ENCODE measurements at places on chromosomes 5 and 9.

DNA sequence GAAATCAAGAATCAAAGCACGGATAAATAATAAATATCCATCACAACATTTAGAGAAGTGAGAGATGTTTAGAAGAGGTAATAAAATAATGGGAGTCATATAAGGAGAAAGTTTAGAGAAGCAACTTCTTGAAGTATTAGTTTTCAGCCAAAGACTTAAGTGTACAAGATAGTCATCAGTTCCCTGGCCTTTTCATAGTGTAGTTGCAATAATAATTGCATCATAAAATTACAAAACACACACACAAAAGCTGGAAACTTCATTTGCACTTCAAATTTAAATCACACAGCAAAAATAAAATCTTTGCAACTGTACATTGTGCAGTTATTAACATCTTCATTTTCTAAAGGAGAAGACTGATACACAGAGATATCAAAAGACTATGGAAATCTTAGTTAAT lies 319.1 kb upstream of the RGMB start:
- H3K27ac ChIP-seq: no peak overlapping the region
- no peaks in the 10 kb centered on the region for H3K36me3 ChIP-seq
- no peak overlapping the region for H3K4me3 ChIP-seq
- no peak for DNase-seq
- no peaks in the 10 kb centered on the region for H3K4me1 ChIP-seq

DNA sequence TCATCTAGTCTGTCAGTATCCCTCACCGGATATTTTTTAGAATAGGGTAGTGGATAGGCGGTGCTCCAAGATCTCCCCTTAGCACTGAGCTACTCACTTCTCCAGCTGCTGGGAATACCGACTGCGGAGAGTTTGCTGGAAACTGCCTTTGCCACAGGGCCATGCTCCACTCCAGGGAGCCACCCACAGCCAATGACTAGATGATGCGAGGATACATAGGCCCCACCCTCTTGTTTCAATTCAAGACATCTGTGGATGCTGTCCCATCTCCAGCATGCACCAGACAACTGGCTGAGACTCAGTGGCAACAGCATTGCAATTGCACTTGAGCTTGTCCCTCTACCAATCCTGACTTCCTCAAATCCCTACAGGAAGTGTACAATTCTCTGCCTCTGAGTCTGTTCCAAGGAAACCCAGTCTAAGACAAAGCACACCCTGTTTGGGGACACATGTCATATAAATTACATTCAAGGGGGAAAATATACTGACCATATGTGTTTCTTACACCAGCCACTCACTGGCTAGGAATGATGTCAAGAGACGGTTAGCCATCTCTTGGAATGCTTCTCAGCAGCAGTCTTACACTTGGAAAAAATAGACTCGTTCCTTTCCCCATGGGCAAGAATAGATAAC lies 312.6 kb upstream of the KIF2A start:
- H3K27me3 ChIP-seq: peaks cover 1% of the 10 kb centered on the region
- H3K4me1 ChIP-seq: no peaks in the 10 kb centered on the region
- DNase-seq: no peak
- H3K36me3 ChIP-seq: no peaks in the 10 kb centered on the region

- H3K27me3 ChIP-seq: peaks cover 8% of the 10 kb centered on the region
- no peak overlapping the region for H3K27ac ChIP-seq
- DNase-seq: no peak
- H3K4me1 ChIP-seq: no peaks in the 10 kb centered on the region
- no peaks in the 10 kb centered on the region for H3K36me3 ChIP-seq
Observed at GRCh38 chr5:115988002-115988401, 25.7 kb downstream of the LVRN start.

DNA sequence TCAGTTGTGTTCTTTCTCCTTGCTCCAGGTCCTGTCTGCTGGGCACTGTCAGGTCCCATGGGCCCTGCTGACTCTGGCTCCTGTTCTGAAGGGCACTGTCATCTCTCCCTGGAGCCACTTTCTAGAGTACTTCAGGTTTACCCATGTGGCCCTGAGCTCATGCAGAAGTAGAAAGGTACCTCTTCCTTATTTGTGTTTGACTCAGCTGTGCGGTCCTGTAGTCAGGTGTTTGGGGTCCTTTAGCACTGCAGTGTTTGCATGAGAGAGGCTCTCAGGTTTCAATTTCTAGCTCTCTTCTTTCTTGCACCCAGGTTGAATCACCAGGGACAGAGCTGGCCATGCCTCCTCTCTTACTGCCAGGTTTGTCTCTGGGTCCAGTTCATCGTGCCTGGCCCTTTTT lies 71.5 kb downstream of the HSPA4 start:
- H3K4me3 ChIP-seq: no peak overlapping the region
- no peaks in the 10 kb centered on the region for H3K36me3 ChIP-seq

- peaks cover 5% of the 10 kb centered on the region for H3K27me3 ChIP-seq
- no peak for DNase-seq
- H3K4me1 ChIP-seq: peaks cover 12% of the 10 kb centered on the region
- no peak overlapping the region for H3K4me3 ChIP-seq
Observed at GRCh38 chr9:122088880-122089706, 4.0 kb downstream of the TTLL11 start.

- peaks cover 18% of the 10 kb centered on the region for H3K36me3 ChIP-seq
- no peaks in the 10 kb centered on the region for H3K27me3 ChIP-seq
- H3K27ac ChIP-seq: peak overlapping the region; percentile 48
- no peak overlapping the region for H3K4me3 ChIP-seq
Observed at GRCh38 chr9:33142535-33142934, 24.6 kb downstream of the B4GALT1 start.

- no peak for DNase-seq
- no peaks in the 10 kb centered on the region for H3K36me3 ChIP-seq
- H3K4me3 ChIP-seq: no peak overlapping the region
- H3K4me1 ChIP-seq: peaks cover 2% of the 10 kb centered on the region
- H3K27me3 ChIP-seq: peaks cover 41% of the 10 kb centered on the region
- H3K27ac ChIP-seq: no peak overlapping the region
Observed at GRCh38 chr5:124746916-124747790, 714 bp upstream of the ZNF608 start.

DNA sequence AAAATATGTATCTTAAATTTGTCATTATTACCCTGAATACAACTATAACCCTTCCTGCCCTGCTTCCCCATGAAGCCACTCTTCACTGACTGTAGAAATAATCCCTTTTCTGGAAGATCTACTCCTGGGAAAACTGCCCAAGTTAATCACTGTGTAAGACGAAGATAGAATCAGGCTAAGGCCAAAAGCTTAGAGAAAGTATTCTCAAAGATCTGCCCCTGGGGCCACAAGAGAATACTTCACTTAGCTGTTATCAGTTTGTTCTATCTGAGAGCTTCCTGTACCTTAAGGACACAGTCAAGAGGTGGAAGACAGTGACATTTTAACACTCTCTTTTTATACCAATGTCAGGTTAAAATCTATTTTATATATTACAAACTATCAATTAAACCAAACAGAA lies 33.8 kb downstream of the RNF145 start:
- peaks cover 51% of the 10 kb centered on the region for H3K4me1 ChIP-seq
- no peak for DNase-seq
- no peaks in the 10 kb centered on the region for H3K27me3 ChIP-seq
- H3K27ac ChIP-seq: peak overlapping the region; percentile 77
- H3K36me3 ChIP-seq: peaks cover 69% of the 10 kb centered on the region
- peak overlapping the region; percentile 23 for H3K4me3 ChIP-seq

Data from activated T-helper 2 cell treated with anti-CD3 and anti-CD28 coated beads, Interferon-gamma antibody, Interleukin-2, Interleukin-4, amounts not matched to agents 10 μg/mL and 5 μg/mL and 100 μg/mL, durations not matched to agents 14 hours and 24 hours and 36 hours (primary cell).